ENCODE measurements at places on chromosomes 3 and 15. TPM values are rescaled to one million over a fixed set of nuclear protein-coding genes. Genes with fewer than 3 reads are reported as not detected.

- H3K4me3 ChIP-seq: no peak overlapping the region
- no peaks in the 10 kb centered on the region for H3K27me3 ChIP-seq
- no peak overlapping the region for H3K27ac ChIP-seq
- no peak for DNase-seq
- no peaks in the 10 kb centered on the region for H3K36me3 ChIP-seq
- no peaks in the 10 kb centered on the region for H3K4me1 ChIP-seq
Observed at GRCh38 chr3:19346759-19347158, 198.4 kb downstream of the KCNH8 start.

GRCh38 chr3:31704591-31705179 lies 172.0 kb downstream of the STT3B start:
- peak overlapping the region; percentile 38 for H3K4me3 ChIP-seq
- peak; percentile 83 for DNase-seq
- H3K4me1 ChIP-seq: peaks cover 11% of the 10 kb centered on the region
- H3K27ac ChIP-seq: no peak overlapping the region
- H3K27me3 ChIP-seq: no peaks in the 10 kb centered on the region

DNA sequence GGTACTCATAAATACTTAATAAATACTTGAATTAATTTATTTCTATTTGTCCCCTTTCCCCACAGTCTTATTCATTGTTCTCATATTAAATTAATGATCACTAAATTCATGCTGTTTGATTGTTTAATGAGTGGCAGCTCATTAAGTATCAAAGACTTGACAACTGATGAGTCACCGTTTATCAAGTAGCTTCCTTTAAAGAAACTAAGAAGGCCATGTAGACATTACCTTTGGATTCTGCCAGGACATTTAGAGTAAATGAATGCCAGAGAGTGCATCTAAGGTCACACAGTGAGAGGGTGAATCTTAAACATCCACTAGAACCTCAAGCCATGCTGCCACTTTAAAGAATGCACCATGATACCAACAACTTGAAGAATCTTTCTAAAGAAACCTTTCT lies 23.9 kb downstream of the ZBED2 start:
- H3K36me3 ChIP-seq: no peaks in the 10 kb centered on the region
- DNase-seq: no peak
- no peak overlapping the region for H3K4me3 ChIP-seq

DNA sequence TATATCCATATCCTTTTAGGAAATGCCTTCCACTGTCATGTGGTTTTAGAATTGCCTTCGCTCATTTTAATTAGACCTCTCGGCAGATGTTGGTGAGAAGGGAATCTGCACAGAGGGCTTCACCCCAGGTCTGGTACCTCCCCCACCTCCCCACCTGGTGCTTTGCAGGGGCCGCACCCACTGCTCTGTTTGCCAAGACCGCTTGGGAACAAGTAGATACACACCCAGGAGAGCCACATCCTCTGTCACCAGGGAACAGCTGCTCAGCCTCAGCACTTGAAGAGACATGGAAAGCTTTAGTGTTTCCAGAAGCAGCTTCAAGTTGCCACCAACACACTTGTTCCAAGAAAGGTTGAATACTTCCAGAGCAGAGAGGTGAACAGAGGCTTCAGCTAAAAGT lies 21.8 kb downstream of the LRRC31 start:
- no peak overlapping the region for H3K4me3 ChIP-seq
- H3K36me3 ChIP-seq: no peaks in the 10 kb centered on the region
- H3K27me3 ChIP-seq: no peaks in the 10 kb centered on the region
- no peak overlapping the region for H3K27ac ChIP-seq
- DNase-seq: no peak
- H3K4me1 ChIP-seq: peaks cover 20% of the 10 kb centered on the region

The PBRM1 gene
- total RNA-seq: 42.6 TPM

The PAK6 gene
- not detected for total RNA-seq

The NAA50 gene
- 142 TPM for total RNA-seq

Measured in GM23248 (cell line).